Right lung (tissue), 10 donors: ENCODE measurements at places on chromosomes 1 and 21.

DNA sequence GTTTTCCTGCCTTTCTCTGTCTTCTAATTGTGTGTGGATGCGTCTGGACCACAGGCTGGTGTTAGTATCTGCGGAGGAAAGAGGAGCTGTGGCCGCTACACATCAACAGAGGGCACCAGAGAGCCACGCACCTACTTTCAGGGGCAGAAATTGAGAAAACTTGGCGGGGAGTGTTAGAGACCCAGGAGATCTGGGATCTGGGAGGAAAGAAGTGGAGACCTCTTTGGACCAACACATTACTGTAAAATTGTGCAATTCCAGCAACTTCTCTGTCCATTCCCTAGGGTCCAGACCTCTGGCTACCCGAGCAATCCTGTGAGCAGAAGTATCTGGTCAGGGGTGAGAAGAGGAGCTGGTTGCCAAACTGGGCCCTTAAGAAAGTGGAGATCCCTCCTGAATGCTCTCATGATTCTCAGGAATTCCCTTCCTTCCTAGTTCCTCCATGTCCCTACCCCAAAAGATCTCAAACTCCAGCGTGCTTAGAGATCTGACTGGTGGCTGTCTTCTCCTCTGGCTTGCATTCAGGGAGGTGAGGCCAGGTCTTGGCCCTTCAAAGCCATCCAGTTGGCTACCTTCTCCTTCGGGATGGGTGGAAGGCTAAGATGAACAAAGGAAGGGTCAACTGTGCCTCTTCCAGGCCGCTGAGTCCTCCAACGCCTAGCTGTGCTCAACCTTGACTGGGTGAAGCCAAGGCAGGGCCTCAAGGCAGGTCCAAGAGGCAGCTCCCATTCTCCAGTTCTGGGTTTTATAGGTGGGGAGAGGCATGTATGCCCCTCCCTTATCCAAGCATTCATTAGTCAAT lies 1.2 kb upstream of the KIRREL1 start:
- DNase-seq = no peak

DNA sequence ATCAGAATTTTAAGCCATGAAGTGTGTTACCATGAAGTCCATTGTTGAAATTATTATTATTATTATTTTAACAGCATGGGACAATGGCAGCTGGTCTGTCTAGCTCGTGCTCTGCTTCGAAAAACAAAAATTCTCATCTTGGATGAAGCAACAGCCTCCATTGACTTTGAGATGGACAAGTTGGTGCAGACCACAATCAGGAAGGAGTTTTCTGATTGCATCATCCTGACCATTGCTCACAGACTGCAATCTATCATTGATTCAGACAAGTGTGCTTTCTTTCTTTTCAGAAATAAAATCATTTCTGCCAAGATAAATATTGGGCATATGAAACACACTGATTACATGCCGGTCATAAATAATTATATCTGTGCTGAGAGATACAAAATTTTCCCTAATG lies 21.0 kb downstream of the HSPA13 start:
- no peak for DNase-seq

DNA sequence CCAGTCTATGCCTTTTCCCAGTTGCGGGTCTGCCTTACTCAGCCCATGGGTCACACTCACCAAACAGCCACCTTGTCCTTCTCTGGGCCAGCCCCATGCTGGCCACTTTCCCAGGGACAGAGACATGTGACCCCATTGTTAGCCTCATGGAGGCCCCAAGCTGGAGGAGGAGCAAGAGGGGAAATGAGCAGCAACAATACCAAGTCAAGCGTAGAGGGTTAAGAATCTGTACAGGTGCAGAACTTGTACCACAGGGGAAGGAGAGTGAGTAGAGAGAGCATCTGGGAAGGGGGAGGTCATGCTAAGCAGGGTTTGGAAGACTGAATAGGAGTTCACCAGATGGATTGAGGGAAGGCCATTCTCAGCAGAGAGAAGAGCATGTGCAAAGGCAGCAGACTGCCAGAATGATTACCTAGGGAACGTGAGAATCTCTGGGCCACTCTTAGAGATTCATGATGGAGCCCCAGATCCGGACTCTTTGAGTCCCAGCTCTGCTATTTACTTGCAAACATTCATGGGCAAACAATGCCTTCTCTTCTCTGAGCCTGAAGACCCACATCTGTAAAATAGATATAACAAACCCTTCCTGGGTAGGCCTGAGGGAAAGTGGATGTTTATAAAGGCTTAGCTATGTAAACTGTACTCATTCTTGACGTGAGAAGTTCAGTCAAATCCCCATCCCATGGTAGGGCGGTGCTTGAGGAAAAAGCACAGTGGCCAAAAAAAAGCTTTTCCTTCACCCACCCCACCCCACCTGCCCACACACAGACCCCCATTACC lies 2.8 kb upstream of the SLC2A1 start:
- no peak for DNase-seq

DNA sequence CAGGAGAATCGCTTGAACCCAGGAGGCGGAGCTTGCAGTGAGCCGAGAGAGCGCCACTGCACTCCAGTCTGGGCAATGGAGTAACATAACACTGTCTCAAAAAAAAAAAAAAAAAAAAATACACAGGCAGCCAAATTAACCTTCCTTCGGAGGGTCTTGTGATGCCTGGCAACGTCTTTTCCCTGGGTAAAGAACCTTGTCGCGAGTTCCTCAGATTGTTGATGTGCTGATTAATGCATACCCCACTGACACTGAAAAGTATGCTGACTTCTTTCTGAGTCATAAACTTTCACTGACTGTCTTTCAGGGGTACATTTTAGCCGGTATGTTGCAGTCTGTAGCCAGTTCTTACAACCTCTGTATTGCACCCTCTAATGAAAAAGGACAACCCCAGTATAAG lies 95.1 kb upstream of the SOD1 start:
- DNase-seq = no peak

- DNase-seq = no peak
Observed at GRCh38 chr21:20591284-20591683, 406.9 kb upstream of the NCAM2 start.

DNA sequence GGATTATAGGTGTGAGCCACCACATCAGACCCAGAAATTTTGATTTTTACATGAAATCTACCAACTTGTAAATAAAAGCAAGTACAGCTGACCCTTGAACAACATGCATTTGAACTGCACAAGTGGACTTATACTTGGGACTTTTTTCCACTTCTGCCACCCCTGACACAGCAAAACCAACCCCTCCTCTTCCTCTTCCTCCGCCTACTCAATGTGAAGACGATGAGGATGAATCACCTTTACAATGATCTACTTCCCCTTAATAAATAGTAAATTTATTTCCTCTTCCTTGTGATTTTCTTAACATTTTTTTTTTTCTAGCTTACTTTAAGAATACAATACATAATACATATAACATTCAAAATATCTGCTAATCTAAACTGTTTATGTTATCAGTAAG lies 17.5 kb upstream of the YRDC start:
- no peak for DNase-seq

DNA sequence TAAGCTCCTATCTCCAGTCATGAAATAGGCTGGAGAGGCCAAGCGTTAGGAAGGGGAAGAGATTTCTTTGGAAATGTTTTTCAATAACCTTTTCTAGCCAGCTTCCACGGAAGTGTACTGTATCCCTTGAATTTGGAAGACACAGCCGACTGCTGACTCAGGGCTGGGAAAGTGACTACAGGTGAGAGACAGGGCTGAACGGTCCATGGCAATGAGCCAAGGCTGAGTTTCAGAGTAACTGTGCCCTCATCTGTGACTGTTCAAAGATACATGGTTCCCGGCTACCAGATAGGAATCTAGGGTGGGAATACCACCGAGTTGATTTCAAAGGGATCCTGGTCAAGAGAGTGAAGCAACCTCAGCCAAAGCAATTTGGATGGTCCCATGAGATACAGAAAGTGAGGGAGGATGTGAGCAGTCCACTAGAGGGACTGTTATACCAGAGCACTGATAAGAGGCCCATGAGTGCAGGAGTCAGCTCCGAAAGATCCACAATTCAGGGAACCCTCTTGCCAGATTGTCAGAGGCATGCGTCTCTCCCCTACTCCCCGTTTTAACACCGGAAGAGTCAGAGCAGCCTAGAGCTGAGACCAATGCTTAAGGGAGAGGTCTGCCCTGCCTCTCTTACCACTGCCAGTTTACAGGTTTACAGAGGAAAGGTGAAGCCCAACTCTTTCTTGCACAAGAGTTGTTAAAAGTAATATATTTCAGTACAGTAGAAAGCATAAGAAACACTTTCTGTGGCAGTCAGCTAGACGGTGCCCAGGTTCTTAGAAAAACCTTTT lies 3.2 kb upstream of the KRTAP19-8 start:
- DNase-seq = no peak

DNA sequence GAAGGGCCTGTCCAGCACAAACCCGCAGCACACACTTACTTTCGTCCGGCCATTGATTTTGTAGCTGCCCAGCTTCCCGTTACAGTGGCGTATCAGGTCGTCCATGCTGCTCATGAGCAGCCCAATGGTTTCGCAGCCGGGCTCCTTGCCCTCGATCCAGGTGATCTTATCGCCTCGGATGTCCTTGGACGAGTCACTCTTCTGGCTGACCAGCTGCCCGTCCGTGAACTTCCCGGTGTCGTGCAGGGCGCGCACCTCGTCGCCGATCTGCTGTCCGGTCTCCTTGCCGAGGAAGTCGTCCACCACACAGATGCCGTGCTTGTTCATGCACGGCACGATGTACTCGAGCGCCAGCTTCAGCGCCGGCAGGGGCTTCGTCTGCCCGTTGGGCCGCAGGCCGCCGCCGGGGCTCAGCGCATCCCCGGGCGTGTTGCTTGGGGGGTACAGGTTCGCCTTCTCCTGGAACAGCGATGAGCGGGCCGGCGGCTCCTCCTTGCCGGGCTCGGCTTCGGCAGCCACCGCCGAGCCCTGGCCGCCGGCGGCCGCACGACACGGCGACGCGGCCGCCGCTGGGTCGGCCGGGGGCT lies 1.0 kb downstream of the EGLN1 start:
- DNase-seq = peak; percentile 56

DNA sequence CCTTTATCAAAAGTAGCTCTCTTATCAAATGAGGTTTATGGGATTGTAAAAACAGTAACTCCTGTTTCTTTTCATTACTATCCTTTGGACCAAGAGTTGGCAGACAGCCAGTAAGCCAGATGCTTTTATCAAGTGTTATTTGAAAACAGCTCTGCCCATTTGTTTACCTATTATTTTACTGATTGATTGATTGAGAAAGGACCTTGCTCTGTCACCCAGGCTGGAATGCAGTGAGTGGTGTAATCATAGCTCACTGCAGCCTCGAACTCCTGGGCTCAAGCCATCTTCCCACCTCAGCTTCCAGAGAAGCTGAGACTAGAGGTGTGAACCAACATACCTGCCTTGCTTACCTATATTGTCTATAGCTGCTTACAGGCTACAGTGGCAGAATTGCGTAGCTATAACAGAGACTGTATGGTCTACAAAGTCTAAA lies 3.6 kb downstream of the PRKAB2 start:
- no peak for DNase-seq

DNA sequence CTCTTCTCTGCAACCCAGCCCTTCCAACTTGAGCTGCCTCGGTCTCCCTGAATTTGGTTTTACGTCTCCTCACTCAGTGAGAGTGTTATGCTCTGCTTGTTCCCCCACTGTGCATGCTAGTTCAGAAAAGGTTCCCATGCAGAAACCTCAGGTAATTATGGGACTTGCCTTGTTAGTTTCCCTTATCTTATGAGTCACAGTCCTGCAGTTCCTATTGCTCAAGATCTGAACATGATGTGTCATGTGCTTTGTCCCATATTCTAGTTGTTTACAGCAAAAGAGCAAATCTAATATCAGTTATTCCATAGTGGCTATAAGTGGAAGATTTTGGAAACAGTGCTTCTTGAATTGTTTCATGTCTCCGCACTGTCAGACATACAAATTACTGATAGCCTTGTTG lies 74.4 kb downstream of the DUSP10 start:
- no peak for DNase-seq

DNA sequence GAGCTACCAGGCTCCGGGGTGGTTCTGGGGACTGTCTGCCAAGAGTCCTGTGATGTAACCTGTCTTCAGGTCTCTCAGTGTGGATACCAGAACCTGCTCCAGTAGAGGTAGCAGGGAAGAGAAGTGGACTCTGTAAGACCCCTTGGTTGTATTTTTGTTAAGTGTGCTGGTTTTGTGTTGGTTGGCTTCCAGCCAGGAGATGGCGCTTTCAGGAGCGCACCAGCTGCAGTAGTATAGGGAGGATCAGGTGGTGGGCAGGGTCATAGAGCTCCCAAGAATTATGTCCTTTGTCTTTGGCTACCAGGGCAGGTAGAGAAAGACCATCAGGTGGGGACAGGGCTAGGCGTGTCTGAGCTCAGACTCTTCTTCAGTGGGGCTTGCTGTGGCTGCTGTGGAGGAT lies 1147.2 kb upstream of the ADGRL4 start:
- no peak for DNase-seq

DNA sequence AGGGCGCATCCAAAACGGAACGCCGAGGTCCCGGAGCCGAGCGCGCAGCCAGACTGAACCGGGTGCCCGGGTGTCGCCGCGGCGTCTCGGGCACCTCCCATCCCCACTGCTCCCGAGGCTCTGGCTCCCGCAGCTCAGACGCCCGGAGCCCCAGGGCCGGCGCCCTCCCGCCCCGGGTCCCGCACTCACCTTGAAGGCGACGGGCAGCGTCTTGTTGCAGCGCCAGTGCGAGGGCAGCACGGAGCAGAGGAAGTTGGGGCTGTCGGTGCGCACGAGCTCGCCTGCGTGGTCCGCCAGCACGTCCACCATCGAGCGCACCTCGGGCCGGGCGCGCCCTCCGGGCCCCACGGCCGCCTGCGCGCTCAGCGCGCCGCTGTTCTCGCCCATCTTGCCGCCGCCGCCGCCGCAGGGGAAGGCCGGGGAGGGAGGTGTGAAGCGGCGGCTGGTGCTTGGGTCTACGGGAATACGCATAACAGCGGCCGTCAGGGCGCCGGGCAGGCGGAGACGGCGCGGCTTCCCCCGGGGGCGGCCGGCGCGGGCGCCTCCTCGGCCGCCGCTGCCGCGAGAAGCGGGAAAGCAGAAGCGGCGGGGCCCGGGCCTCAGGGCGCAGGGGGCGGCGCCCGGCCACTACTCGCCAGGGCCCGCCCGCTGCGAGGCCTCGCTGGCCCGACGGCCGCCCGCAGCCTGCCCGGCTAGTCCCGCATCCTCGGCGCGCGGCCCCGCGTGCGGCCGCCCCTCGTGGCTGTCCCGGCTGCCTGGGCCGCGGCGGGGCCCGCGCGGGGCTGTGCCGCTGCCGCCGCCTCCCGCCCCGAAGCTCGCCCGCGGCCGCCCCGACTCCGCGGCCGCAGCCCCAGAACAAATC lies 447 bp downstream of the RUNX3 start:
- no peak for DNase-seq

GRCh38 chr21:39610703-39611102 lies 2.0 kb upstream of the B3GALT5 start:
- no peak for DNase-seq

GRCh38 chr1:35655196-35655595 lies 13.9 kb upstream of the PSMB2 start:
- no peak for DNase-seq

- DNase-seq = no peak
Observed at GRCh38 chr1:197314682-197315081, 46.6 kb downstream of the CRB1 start.

- DNase-seq = no peak
Observed at GRCh38 chr1:88228114-88228513, 456.0 kb upstream of the PKN2 start.

GRCh38 chr1:111730706-111731105 lies 8.5 kb downstream of the INKA2 start:
- DNase-seq = no peak
